Activated T-cell treated with anti-CD3 and anti-CD28 coated beads for 1 hour (primary cell): ENCODE measurements at places on chromosomes 13 and 19.

GRCh38 chr13:80473695-80474094, 132.8 kb upstream of the SPRY2 start:
- DNase-seq = no peak

- DNase-seq = no peak
These were observed 7.7 kb downstream of the NPHS1 start for GRCh38 chr19:35844482-35845214.

DNA sequence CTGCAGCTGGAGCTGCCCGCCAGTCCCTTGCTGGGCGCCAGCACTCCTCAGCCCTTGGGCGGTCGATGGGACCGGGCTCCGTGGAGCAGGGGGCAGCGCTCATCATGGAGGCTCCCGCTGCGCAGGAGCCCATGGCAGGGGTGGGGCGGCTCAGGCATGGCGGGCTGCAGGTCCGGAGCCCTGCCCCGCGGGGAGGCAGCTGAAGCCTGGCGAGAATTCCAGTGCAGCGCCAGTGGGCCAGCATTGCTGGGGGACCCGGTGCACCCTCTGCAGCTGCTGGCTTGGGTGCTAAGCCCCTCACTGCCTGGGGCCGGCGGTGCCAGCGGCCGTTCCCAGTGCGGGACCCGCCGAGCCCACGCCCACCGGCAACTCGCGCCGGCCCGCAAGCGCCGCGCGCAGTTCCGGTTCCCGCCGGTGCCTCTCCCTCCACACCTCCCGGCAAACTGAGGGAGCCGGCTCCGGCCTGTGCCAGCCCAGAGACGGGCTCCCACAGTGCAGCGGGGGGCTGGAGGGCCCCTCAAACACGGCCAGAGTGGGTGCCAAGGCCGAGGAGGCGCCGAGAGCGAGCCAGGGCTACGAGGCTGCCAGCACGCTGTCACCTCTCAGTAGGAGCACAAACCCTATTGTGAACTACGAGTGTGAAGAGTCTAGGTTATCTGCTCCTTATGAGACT, 687.1 kb downstream of the PCDH17 start:
- DNase-seq = no peak

DNA sequence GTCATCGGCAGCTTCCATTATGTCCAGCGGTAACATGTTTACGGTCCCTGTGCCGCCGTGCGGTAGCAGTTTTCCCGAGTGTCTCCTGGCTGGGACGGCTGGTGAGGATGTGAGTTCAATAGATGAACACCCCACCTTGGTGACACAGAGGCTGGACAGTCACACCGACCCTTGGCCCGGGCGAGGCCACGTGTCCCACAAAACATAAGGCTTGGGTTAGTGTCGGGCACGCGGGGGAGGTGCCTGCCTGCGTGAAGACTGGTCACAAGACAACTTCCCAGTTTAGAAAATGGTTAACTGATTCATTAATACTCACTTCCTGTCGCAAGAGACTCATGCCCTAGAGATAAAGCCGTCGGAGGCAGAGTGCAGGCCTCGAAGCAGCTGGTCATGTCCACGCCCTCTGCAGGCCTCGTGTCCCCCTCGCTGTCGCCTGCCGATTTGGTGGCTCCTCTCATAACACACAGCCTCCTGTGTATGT, 17.2 kb downstream of the RASA3 start:
- DNase-seq = no peak

DNA sequence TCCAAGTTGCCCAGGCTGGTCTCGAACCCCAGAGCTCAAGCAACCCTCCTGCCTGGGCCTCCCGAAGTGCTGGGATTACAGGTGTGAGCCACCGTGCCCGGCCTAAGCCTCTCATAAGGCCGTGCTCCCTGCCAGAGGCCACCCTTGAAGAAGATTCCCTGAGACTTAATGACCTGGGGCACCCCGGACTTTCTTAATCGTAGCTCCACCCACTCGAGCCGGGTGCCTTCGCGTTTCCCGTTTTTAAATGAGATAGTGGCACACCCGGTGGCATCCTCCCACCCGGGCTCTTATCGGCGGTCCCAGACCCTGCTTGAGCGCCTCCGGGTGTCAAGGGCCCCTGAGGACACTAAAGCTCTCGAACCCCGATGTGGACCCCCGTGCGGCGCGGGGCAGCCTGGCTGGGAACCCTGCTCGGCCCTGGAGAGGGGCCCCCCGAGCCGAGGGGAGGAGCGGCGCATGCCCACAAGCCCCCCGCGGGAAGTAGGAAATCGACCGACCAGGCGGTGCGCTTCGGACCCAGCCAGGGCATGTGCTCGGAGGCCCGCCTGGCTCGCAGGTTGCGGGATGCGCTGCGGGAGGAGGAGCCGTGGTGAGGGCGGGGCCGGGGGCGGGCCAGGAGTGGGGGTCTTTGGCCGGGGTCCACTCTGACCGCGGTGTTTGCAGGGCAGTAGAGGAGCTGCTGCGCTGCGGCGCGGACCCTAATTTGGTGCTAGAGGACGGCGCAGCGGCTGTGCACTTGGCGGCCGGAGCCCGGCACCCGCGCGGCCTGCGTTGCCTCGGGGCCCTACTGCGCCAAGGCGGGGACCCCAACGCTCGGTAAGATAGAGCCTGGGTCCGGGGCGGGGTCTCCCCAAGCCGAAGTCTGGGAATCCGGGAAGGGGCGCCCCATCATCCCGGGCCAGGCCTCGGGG, at the start of gene ANKLE1:
TSS of gene ANKLE1 (plus strand) at position 511 of the 914 bp plus-strand sequence. CDS start at position 531, 20 bp downstream.
- DNase-seq = no peak

DNA sequence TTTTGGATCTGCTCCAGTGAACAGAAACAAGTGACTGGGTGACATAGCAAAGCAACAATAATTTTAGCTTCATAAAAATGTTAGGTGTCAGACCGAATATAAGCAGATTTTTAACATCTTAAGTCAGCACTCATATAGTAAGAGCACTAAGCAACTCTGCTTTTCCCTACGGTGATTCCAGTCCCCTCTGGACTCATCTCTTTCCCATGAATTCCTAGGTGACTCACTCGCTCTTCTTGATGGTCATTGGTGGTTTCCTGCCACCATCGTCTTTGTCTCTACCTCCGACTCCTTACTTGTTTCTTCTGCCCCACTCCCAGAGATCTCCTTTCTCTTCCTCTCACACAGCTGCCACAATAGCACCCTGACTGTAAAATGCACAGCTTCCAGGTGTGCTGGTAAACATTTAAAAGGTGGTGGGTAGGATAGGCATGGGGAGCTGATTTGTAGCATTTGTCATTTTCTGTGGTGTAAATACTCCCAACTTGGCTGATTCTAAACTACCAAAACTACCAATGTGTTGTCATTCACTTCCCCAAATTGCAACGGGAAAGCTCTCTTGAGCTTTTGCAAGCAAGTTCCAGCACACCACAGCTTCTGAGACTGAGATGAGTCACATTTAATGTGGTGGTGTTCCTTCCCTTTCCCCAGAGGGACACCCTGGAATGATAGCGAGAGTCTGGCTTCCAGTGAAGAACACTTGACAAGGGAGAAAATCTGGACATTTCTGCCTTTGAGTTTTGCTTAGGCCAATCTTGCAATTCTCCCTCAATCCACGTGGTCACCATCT, 42.8 kb upstream of the CLDN10 start:
- DNase-seq = no peak

GRCh38 chr13:77001963-77002587, 10.2 kb downstream of the CLN5 start:
- no peak for DNase-seq

- DNase-seq = no peak
These were observed 1560.7 kb downstream of the UQCRFS1 start for GRCh38 chr19:27652281-27652680.

DNA sequence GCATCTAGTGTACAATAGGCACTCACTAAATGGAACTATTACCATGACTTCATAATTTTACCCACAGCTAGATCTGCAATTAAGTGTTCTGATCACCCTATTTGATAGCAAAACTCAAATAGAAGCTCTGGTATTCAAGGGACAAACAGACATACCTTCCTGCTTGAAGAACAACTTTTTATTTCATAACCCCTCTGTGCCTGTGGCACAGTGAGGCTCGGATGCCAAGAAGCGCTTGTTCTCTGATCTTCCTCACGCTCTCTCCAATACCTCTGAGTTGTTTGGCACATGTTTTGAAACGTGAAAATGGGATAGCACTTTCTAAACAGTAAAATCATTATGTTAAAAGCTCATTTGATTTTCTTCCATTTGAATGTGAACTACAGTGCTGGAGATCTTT, 232.0 kb downstream of the KLF5 start:
- DNase-seq = no peak

GRCh38 chr13:91513790-91514189, 115.4 kb downstream of the GPC5 start:
- no peak for DNase-seq

DNA sequence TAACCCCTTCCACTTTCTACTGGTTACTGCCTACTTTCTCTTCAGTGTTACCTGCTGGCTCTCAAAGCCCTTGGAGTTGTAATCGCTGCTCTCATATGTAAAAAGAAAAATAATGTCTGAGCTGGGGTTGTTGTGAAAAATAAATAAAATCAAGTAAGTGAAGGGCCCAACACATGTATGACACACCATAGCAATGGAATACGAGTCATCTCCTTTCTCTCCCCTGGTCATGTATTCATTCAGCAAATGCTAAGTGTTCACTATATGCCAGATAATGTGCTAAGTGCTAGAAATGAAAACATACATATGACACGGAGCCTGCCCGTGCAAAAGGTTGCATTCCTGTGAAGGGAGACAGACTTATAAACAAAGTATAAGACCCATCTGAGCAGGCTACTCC, 535.0 kb downstream of the RFC3 start:
- DNase-seq = no peak

GRCh38 chr19:45468803-45469131, 971 bp downstream of the FOSB start:
- DNase-seq = no peak

DNA sequence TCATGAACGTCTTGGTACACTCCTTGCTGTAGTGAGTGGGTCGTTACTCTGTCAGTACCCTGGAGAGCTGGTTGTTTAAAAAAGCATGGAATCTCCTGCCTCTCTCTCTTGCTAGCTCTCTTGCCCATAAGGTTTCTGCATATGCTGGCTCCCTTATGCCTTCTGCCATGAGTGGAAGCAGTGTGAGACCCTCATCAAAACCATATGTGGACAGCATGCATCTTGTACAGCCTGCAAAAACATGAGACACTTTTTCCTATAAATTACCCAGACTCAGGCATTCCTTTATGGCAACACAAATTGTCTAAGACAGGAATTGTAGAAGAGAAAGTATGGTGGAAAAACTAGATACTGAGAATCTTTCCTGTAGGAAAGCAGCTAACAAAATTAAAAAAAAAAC, 516.3 kb downstream of the SLITRK6 start:
- DNase-seq = no peak

DNA sequence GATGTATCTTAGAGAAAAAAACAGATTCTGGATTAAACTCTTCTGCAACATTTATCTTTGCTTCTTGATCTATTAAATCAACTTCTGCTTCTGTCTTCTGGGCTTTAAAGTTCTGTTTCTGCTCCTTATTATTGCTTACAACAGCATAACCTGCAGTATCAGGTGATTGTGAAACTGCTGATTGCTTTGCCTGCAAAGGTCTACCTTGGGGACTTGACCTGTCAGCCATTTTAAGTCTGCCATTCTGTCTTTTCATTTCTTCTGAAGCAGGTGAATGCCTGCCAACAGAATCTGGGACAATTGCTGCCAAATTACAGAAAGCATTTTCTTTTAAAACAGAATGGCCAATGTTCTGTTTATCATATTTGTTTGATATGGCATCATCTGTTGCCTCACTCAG, 31.1 kb downstream of the TEX30 start:
- DNase-seq = no peak

DNA sequence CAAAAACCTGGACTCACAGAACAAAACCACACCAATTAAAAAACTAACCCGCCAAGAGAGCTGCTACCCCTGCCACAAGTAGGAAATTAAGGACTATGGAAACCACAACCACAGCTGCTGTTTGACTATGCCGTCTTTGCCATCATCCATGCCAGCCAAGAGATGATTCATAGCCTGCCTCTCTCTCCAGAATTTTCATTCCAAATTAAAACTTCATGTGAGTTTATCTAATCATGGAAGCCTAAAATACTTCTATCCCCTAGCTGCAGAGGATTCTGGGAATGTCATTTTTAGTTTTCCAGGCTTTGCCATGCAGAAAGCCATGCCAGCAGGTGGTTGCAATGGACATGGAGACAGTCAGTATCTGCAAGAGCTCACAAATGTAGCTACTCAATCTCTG, 27.6 kb upstream of the GTF2F2 start:
- DNase-seq = no peak

DNA sequence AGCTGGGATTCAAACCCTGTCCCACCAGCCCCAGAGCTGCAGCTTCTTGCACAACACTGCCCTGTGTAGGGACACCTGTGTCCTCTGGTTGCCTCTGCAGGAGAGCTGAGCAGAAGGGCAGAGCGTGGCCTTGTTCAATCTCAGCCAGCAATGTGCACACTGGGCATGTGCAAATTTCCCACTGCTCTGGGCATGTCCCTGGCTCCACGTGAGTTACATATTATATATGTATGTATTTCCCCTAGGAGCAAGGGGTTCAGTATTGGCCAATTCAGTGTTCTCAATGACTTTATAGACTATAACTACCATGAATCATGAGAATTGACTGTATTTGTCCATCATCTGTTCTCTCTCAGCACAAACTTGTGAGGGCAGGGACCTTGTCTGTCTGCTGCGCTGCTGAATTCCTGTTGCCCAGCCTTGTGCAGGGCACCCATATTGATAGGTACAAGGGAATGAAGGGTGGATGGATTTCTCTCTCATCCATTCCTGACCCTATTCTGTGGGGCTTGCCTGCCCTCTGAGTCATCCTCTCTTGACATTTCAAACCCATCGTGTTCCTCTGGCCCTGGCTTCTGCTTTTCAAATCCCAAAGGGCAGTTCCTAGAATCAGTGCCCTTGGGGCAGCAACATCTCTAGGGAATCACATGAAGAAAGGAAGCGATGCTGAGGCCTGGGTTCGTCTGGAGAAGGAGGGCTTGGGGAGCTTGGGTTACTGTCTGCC, 69.7 kb downstream of the ERICH6B start:
- no peak for DNase-seq

DNA sequence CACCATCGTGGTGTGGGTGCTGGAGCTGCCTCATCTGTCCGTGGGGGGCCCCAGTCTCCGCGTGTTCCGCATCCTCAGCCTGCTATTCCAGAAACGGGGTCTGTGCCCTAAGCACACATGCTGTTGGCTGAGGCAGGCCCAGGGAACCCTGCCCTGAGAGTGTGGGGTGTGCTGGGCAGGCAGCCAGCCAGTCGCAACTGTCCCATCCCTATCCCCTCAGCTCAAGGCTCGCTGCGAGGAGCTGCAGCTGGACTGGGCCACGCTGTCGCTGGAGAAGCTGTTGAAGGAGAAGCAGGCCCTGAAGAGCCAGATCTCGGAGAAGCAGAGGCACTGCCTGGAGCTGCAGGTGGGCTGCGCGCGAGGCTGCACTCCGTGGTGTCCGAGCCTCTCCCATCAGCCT, 21.9 kb downstream of the PLEKHJ1 start:
- no peak for DNase-seq

DNA sequence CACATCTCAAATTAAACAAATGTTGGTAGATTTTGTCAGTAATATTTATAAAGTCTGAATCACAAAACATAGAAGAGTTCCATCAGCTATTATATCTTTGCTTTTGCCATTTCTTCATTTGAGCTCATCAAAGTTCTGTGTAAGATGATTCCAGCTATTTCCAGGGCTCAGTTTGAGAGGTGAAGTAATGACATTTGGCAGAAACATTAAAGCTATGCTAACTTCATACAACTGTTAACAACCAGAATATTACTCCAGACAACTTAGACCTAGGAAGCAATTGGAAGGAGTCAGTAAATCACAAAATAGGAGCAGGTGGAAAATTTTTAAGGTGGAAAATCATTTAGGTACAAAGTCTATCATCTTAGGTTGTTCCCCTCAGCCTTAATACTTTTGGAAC, 76.2 kb upstream of the CSNK1A1L start:
- DNase-seq = no peak

- no peak for DNase-seq
These were observed 9.0 kb upstream of the STRN4 start for GRCh38 chr19:46755077-46755852.
